ENCODE measurements at places on chromosomes 1 and 21.

DNA sequence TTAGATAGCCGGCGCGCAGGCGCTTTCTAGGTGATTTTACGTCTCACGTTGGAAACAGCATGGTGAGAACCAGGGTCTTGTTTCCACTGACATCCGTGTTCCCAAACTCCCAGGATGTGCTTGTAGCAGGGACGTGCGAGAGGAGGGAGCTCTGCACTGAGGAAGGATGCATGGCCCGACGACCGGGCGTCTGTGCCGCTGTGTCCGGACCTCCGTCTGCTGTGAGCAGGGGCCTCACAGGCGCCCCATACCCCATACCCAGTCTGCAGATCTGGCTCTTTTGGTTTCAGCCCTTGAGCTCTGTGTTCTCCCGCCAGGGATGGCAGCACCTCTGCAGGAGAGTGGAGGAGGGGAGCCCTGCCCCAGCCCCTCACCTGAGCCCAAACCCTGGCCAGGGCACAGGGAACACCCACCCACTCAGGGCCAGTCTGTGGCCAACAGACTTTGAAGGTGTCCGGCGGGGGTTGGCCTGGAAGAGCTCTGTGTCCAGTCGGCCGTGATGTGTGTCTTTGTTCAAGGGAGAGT is 67.2 kb upstream of the COL6A1 start:
- no peak for DNase-seq

- DNase-seq, result no peak
Measured at GRCh38 chr1:77990629-77991204, 11.8 kb upstream of the FUBP1 start.

GRCh38 chr1:158933621-158934020 is 2.3 kb downstream of the PYHIN1 start:
- DNase-seq, result no peak

DNA sequence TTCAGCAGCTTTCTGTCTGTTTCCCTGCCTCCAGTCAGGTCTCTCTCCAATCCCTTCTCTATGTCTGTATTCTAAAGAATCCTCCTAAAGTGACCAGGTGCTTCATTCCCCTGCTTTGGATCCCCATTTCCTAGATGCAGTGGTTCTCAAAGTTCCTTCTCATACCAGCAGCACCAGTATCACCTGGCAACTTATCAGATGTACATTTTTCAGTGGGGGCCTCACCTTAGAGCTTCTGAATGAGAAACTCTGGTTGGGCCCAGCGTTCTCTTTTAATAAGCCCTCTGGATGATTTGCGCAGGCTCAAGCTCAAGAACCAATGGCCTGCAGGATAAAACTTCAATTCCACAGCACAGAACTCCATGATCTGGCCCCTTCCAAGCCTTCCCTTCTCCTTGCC is 25.4 kb upstream of the ARTN start:
- no peak for DNase-seq

- DNase-seq, result no peak
Measured at GRCh38 chr1:98315309-98315708, 346.2 kb upstream of the SNX7 start.

DNA sequence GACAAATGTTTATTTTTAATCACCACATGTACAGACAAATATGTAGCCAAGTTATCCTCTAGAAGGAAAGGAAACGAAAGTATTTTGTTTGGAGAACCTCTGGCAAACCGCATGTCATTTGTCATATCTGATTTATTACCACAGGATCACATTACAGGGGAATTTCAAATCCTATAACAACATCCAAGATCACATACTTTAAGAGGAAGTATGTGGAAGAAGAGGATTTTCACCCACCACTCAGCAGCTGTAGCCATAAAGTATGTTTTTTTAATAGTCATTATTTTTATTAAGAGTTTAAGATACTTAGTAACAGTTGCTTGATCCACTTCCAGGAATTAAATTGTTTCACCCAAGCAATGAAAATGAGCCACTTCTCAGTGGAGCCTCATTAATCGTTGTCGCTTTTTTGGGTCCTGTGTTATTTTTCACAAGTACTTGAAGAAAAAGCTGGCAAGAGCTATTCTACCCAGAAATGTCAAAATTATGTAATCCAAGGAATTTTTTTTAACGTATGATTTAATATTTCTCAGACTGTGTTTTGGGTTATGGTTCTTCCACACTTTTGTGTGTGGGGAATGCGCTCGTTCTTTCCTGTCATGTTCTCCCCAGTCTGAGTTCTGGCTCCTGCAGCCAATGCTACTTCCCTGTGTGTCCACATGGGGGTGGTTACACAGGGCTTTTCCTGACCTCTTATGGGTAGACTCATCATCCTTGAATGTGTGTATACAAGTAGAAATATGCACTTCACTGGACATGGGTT is 6.9 kb downstream of the SERTAD4 start:
- no peak for DNase-seq

GRCh38 chr1:211822677-211823407 is 7.7 kb downstream of the LPGAT1 start:
- DNase-seq, result no peak

DNA sequence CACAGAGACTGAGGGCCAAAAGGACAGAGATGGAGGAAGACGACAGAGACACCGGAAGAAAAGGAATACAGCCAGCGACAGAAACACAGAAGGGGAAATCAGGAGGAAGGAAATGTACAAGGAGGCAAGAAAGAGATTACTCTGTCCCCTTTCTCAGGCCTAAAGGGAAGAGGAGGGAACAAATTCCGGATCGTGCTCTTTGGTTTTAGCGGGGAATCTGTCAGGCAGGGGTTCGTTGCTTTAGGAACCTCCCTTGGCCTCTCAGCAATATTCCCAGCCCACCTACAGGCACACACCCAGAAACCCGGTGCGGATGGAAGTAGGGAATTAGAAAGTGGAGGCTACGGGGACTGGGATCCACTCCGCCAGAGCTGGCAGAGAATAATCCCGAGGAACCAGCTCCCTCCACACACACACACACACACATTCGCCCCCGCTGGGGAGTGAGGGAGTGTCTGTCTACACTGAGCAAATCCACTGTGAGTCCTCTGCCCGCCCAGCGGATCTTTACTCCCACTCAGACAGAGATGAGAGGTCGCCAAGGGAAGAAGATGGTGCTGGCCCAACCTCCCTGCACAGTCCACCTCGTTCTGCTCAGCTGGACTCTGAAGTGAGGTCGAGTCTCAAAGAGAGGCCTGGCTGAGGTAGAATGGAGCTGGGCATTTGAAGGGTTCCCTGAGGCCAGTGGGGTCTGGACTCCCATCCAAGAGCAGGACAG is 5.7 kb downstream of the TAL1 start:
- no peak for DNase-seq

- DNase-seq, result no peak
Measured at GRCh38 chr1:89454845-89455521, 69.6 kb upstream of the LRRC8B start.

- DNase-seq, result no peak
Measured at GRCh38 chr1:70762386-70762785, 285.2 kb downstream of the PTGER3 start.

DNA sequence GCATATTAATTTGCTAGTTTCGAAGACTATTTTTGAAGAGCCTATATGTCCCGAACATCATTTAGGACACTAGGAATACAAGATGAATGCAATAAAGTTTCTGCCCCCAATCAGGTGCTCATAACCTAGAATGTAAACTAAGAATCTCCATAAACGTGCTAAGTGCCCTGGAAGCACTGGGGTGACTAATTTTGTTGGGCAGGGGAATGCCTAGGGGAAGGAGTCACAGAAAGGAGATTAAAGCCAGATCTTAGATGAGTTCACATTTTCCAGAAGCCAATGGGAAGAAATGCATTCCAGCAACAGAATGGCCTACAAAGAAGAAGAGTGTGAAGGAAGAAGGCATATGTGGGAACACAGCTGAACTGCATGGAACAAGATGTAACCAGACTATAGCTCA is 19.5 kb downstream of the SCYL3 start:
- no peak for DNase-seq

DNA sequence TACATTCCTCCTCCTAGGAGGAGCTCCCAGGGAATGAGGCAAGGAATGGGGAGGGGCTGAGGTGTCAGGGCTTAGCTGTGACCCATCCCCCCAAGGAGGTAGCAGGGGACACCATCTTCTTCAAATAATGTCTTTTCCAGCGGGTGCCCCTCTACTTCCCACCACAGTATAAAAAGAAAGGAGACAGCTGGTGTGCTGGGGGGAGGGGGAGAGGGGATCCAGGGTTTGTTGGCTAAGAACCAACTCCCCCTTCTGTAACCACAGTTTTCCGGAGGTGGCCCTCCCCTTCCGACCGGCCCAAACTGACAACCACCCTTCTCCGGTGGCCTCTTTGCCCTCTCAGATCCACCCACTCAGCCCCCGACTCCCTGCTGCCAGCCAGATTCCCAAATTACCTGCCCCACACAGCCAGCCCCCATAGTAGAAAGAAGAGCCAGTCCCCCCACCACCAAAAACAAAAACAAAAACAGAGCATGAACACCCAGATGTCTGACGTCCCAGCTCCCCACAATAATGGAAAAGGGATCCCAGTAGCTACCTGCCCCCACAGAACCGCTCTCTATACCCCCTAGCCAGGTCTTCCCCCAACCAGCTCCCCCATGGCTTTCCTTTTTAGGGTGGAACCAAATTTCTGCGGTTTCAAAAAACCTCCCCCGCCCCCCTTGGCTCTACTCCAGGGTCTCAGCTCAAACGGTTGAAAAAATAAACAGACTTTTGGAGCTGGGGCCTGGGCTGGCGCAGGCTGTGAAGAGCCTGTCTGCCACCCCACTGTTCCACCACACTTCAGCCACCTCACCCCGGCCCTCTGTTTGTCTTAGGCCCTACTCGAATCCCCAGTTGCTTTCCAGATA is 2.1 kb downstream of the ARHGEF2 start:
- peak; percentile 77 for DNase-seq

- no peak for DNase-seq
Measured at GRCh38 chr1:71660411-71660810, 579.6 kb upstream of the ZRANB2 start.

DNA sequence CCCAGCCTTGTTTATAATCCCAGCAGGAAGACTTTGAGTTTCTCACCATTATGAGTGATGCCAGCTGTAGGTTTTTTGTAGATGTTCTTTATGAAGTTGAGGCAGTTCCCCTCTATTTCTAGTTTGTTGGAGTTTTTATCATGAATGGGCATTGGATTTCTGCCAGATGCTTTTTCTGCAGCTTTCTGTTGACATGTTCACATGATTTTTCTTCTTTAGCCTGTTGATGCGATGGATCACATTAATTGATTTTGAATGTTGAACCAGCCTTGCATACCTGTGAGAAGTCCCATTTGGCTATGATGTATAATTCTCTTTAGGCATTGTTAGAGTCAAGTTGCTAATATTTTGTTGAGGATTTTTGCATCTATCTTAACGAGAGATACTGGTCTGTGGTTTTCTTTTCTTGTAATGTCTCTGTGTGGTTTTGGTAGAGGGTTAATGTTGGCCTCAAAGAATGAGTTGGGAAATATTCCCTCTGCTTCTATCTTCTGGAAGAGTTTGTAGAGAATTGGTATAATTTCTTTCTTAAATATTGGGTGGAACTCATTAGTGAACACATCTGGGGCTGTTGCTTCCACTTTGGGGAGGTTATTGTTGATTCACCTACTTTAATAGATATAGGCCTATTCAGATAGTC is 33.2 kb downstream of the ZBTB40 start:
- no peak for DNase-seq

DNA sequence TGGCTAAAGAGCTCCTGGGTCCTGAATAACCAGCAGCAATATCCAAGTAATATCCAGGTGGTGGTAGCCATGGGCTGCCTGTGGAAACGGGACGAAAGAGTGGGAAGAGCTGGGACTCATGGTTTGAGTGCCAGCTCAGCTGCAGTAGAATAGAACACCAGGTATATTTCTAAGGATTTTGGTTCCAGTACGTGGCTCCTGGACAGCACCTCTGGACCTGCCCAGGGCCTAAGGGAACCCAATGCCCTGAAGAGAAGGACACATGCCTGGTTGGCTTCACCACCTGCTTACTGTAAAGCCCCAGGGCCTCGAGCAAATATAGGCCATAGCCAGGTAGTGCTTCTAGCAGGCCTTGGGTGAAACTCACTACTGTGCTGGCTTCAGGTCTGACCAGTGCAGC is 566.7 kb downstream of the KIF26B start:
- no peak for DNase-seq

All from SIG-M5 (cell line).